ENCODE measurements at places on chromosomes 1 and 21.
A peak's percentile ranks its signal among the peaks of the same experiment; 100 is the strongest.

- DNase-seq = no peak
Measured at GRCh38 chr1:151187205-151187604, 2.8 kb downstream of the VPS72 start.

DNA sequence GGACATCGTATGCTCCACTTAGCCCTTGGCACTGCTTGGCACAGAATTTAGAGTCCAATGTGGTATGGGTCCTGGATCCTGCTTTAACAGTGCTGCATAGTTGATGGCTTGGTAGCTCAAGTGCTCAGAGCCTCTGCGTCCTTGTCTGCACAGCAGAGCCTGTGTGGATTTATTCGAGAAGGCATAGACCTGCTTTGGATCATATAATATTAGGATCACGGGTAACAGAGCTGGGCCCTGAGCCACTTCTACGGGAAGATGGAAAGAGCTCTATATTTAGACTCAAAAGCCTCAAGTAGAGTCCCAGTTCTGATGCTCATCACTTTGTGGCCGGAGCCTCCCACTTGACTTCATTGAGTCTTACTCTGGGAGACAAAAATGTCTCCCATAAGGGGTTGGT lies 164.4 kb upstream of the EDN2 start:
- DNase-seq = no peak

- no peak for DNase-seq
Measured at GRCh38 chr1:29451368-29451892, 215.1 kb downstream of the PTPRU start.

- no peak for DNase-seq
Measured at GRCh38 chr1:56377431-56377830, 201.9 kb downstream of the PLPP3 start.

- no peak for DNase-seq
Measured at GRCh38 chr1:236870721-236871120, 75.6 kb downstream of the MTR start.

- DNase-seq = peak; percentile 64
Measured at GRCh38 chr1:185017338-185017737, 28.0 kb upstream of the RNF2 start.

DNA sequence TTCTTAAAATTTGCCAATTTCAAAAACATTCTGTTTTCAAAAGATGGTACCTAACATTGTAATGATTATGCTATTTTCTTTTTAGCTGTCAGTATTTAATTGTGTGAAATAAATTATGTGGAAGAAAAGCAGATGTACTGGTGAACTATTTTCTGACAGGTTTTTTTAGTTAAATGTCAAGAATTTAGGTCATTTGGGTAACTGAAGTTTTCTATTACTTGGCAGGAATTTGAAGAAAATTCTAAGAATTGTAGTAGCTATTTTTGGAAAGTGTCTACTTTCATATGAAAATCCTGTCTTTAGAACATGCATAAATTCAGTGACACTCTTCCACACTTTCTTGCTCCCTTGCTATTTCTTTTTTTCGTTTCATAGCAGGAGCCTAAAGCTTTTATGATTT lies 28.5 kb upstream of the PTPRC start:
- DNase-seq = no peak

DNA sequence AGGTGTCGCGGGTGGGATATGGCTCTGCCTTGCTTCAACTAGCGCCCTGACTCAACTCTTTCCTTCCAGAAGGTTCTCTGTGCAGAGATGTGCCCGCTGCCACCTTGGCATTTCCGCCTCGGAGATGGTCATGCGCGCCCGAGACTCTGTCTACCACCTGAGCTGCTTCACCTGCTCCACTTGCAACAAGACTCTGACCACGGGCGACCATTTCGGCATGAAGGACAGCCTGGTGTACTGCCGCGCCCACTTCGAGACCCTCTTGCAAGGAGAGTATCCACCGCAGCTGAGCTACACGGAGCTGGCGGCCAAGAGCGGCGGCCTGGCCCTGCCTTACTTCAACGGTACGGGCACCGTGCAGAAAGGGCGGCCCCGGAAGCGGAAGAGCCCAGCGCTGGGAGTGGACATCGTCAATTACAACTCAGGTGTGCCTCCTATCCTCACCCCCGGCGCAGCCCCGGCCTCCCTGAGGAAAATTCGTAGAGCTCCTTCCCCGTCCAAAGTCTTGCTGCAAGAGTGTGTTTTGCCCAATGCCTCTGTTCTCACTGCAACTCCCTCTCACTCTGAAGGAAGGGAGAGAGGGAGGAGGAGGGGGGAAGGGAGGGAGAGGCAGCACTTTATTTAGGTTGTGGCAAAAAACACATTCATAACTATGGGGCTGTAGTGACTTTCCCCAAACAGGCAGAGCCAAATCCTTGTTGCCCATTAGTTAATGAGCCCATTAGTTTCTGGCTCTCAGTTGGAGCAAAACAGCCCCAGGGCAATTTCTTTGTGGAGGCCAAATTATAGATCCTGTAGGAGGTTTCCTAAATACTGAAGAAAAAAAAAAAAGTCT lies 4.3 kb downstream of the LHX9 start:
- DNase-seq = no peak

DNA sequence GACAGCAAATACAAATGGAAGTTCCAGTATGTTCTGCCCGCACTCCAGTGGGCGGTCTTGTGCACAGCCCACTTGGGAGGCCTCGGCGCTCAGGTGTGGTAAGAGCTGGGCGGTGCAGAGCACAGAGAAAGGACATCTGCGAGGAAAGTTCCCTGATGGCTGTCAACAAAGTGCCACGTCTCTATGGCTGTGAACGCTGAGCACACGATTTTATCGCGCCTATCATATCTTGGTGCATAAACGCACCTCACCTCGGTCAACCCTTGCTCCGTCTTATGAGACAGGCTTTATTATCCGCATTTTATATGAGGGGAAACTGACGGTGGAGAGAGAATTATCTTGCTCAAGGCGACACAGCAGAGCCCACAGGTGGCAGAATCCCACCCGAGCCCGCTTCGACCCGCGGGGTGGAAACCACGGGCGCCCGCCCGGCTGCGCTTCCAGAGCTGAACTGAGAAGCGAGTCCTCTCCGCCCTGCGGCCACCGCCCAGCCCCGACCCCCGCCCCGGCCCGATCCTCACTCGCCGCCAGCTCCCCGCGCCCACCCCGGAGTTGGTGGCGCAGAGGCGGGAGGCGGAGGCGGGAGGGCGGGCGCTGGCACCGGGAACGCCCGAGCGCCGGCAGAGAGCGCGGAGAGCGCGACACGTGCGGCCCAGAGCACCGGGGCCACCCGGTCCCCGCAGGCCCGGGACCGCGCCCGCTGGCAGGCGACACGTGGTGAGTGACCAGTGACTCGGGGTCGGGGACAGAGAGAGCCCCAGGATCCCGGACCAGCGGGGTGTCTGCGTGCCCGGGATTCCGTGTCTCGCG lies at the start of gene IL12RB2:
Gene IL12RB2 (plus strand): TSS at position 623 of the 810 bp plus-strand sequence. CDS start 12,496 bp downstream, outside the sequence.
- no peak for DNase-seq

All from HCT116 (cell line).